Left ventricle myocardium inferior (tissue), 1 donor: ENCODE measurements at places on chromosomes 4 and X.

DNA sequence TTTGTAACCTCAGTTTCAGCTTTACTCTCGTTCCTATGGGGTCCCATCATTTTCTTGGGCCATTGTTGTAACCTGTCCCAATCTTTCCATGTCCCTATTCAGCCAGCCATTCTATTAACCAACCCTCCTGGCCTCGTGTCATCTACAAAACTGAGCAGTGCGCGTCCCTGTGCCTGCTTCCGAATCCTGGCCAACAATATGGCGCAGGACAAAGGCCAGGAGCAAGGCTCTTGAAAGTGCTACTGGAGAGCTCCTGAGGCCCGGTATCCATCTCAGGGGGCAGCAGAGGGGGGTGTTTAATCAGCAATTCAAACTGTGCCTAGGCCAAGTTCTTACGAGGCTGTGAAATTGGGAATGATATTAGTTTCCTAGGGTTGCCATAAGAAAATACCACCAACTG, 41.2 kb upstream of the APLN start:
- no peak for DNase-seq

DNA sequence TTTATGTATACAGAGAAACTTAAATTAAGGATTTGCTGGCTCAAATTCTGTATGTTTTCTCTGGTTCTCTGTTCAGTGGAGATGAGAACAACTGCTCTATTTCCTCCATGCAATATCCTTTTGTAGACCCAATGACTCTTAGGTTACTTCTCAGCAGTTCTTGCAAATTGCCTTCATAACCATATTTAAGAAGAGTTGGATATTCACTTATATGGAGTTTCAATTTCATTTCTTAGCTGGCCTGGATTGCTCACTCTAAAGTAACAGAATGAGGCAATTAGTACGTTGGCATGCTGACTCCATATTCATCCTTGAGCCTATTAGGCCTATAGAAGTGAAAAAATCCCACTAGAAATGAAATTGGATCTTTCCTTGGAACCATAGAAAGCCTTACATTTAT, 93.6 kb downstream of the DOCK11 start:
- DNase-seq, result no peak

GRCh38 chr4:87375719-87376291, 15.2 kb downstream of the HSD17B11 start:
- DNase-seq, result no peak

DNA sequence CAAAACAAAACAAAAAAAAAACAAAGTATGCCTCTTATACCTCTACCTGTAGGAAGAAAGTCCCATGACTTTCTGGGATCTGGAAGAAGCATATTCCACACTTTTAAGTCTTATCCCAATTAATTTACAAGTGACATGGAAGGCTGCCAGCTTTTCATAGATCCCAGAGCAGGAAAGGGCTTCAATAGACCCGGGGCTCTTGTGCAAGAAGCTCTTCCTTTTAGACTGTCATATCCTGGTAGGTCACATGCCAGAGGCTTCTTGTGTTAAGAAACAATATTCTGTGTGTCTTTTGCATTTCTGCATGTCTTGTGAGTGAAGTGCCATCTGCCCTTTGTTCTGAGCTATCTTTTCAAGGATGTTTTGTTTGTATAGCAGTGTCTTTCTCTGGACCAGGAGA, 84.4 kb upstream of the PHOX2B start:
- no peak for DNase-seq

DNA sequence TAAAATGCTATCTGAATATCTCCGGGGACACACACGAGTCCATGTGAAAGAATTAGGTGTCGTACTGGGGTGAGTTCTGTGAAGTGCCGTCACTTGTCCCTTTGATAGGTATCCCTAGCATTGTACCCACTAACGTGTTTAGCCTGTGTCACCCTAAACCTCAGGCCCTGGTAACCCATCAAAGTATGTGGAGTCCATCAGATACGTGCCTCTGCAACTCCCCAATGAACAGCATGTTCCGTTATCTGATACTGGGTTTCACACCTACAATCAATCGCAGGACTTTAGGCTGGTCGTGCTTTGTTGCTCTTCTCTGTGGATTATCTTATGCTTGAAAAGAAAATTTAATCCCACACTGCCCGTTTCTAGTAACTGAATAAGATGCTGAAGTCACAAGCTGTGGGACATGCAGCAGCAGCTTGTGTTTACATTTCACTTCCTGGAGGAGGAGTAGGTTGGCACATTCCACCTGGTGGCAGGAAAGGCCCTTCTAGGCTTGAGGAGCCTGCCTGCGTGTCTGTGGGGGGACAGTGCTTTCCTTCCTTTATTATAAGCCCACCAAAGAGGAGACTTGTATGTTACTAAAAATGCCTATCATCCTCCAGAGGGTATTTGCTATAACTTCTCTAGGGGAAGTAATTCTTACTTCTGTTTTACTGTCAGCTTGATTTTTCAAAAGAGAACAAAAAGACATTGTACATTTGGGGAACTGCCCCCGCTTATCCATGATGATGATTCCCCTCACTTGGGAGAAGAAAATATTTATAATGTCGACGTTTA, 127.2 kb downstream of the FNIP2 start:
- DNase-seq, result no peak

- DNase-seq, result no peak
Observed at GRCh38 chr4:149353241-149353640, 462.4 kb downstream of the IQCM start.

DNA sequence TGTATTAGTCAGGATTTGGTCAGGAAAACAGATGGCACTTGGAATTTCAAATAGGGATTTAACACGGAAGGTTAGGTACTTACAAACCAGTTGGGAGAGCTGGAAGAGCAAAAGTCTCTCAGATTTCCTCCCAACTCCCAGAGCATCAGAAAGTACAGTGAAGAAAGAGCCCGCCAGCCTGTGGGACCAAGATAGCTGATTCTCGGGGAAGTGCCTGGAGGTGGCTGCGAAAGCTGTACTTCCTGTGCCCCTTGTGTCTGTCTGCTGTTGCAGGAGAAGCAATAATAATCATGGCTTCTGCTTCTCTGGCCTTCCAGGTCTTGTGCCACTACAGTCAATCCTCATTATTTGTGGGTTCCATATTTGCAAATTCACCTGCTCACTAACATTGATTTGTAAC, 221.0 kb upstream of the BCOR start:
- no peak for DNase-seq

GRCh38 chr4:73608689-73609594, 11.3 kb downstream of the RASSF6 start:
- DNase-seq, result no peak

GRCh38 chrX:5791721-5792120, 436.9 kb downstream of the NLGN4X start:
- no peak for DNase-seq

- DNase-seq, result no peak
Observed at GRCh38 chrX:39164212-39164611, 363.0 kb downstream of the MID1IP1 start.

DNA sequence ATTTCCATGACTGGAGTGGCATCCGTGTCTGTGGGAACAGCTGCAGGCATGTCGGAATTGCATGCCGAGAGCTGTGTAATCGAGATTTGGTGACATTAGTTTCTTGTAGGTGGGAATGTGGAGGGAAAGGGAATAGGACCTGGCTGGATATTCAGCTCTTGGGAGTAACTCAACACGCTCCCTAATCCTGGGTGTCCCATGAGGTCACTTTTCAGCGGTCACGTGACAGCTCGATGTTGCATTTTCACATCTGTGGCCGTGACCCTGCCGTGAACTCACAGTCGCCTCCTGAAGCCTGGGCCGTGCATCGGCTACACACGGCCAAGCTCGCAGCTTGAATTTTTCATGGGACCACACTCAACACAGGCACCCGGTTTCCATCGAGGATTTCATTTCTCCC, 25.8 kb upstream of the PSAPL1 start:
- no peak for DNase-seq

- DNase-seq, result no peak
Observed at GRCh38 chr4:154158361-154159155, 333.0 kb downstream of the DCHS2 start.

- no peak for DNase-seq
Observed at GRCh38 chrX:134580907-134581306, 77.4 kb downstream of the PLAC1 start.

GRCh38 chrX:95884186-95884585, 800.5 kb upstream of the DIAPH2 start:
- DNase-seq, result no peak

- DNase-seq, result no peak
Observed at GRCh38 chr4:128846063-128846462, 36.6 kb downstream of the JADE1 start.
